ENCODE measurements at places on chromosomes 5 and 9. TPM values are rescaled to one million over a fixed set of nuclear protein-coding genes. Genes with fewer than 3 reads are reported as not detected.

The DOCK8 gene
- total RNA-seq: 121 TPM

The ZBTB26 gene
- 8.9 TPM for total RNA-seq

The OLFML2A gene
- not detected for total RNA-seq

The EQTN gene
- total RNA-seq: not detected

The TCF7 gene
- total RNA-seq: 113 TPM

The ANKRD31 gene
- total RNA-seq: 0.47 TPM

The IFNK gene
- not detected for total RNA-seq

The PGM5 gene
- not detected for total RNA-seq

The FOXD4L3 gene
- total RNA-seq: not detected

The PCDHAC1 gene
- total RNA-seq: not detected

The GCNT4 gene
- 0.70 TPM for total RNA-seq

The NR2F1-AS1 gene
- total RNA-seq: not detected

The CETN3 gene
- total RNA-seq: 39.4 TPM

The PDE8B gene
- total RNA-seq: 0.17 TPM

The STPG3 gene
- total RNA-seq: 0.99 TPM

The HMGCR gene
- total RNA-seq: 99.9 TPM

The SLC6A18 gene
- not detected for total RNA-seq

The CYLC2 gene
- not detected for total RNA-seq

The SLC25A48 gene
- not detected for total RNA-seq

The CAMK4 gene
- total RNA-seq: 47.7 TPM

- no peak for DNase-seq
Observed at GRCh38 chr9:38059233-38059936, 9.6 kb downstream of the SHB start.

- no peak for DNase-seq
Observed at GRCh38 chr5:130978475-130978874, 186.6 kb downstream of the HINT1 start.

DNA sequence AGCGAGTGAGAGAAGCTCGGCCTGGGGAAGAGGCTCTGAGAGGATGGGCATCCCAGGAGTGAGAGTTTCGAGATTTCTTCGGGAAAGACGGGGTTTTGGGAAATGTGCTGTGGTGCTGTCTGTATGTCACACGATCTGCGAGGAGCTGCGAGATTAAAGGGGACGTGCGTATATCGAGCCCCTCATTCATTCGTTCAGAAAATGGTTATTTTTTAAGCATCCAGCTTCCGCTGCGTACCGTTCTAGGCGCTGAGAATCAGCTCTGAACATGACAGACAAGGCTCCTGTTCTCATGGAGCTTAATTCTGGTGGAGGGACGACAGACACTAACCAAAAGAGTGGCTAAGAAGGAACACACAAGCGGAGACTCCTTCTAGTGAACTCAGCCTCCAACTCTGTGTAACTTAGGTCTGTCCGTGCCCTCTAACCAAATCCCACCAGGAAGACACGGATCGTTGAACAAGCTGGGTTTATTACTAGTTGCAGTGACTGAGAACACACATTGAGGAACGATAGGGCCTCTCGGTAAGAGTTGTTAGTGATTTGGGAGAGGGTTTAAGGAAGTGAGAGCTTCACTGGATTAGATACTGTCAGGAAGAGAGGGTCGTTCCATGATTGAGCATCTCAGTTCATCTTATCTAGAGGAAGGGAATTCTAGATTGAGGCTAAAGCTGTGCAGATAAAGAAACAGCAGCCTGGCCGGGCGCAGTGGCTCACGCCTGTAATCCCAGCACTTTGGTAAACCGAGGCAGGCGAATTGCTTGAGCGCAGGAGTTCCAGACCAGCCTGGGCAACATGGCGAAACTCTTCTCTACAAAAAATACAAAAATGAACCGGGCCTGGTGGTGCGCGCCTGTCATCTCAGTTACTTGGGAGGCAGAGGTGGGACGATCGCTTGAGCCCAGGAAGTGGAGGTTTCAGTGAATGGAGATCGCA is 1.0 kb upstream of the FBXW11 start:
- no peak for DNase-seq

GRCh38 chr9:7862170-7862569 is 62.6 kb upstream of the DMAC1 start:
- DNase-seq: peak; percentile 22

DNA sequence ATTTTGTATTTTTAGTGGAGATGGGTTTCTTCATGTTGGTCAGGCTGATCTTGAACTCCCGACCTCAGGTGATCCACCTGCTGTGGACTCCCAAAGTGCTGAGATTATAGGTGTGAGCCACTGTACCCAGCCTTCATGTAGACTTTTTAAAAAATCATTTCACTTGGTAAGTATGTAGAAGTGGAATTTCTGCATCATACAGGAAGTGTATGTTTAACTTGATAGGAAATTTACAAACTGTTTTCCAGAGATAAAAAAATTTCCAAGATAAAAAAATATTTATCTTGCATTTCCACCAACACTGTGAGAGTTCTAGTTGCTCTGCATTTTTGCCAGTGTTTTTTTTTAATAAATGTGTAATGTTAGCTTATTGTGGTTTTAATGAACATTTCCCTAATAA is 155.8 kb downstream of the ZNF608 start:
- no peak for DNase-seq

DNA sequence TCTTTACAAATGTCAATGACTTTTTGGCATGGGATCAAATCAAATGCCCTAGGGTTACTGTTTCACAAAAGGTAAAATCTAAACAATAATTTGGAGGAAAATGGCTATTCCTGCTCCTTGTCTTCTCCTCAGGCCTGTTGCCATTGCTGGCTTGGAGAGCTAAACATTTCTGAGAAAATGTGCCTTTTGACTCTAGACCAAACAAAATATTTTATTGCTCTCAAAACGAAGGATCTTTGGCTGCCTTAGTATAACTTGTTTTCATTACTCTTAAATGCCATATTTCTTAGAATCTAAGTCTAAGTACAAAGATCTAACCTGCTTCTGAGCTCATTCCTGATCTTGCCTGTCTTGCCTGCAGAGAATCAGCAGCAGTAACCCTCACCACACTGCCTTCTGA is 116.6 kb downstream of the MUSK start:
- no peak for DNase-seq

- DNase-seq: no peak
Observed at GRCh38 chr5:5165541-5166002, 25.4 kb downstream of the ADAMTS16 start.

- DNase-seq: no peak
Observed at GRCh38 chr9:114176624-114177291, 21.4 kb downstream of the COL27A1 start.

GRCh38 chr5:127696683-127697082 is 6.5 kb upstream of the CCDC192 start:
- DNase-seq: no peak

DNA sequence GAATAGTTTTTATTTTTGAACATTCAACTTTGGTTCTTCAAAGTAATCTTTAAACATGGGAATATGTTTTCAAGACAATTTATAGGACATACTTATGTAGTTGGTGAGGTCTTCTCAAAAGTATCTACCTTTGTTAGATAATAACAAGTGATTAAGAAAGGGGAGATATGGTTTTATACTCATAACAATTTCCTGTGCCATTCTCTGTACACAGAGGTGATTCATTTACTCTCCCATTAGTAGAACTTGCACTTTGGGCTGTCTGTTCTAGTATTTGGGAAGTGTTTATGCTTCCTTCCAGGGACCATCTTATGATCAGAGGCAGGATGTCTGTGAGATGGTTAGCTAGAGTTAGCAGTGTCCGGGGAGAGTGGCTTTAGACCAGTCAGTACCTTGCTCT is 15.2 kb downstream of the LSM11 start:
- no peak for DNase-seq

GRCh38 chr9:108282872-108283271 is 572.9 kb downstream of the ACTL7B start:
- DNase-seq: no peak

DNA sequence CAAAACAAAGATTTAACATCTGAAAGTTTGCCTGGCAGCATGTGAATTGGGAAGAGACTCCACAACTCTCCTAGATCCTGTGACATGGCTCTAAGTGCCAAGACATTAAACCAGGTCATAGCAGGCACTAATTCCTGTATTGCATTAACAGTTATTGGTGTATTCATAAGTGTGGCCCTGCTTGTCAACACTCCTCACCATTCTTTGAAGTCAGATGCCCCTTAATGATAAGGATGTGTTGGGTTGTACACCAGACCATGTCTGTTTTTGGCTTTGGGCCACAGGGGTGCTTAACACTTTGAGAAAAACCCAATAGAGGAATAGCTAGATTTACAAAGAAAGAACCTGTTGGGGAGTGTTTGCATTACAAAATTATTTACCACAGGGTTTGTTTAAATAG is 43.4 kb upstream of the PDE8B start:
- no peak for DNase-seq

- DNase-seq: no peak
Observed at GRCh38 chr9:15268317-15268716, 38.7 kb downstream of the TTC39B start.

DNA sequence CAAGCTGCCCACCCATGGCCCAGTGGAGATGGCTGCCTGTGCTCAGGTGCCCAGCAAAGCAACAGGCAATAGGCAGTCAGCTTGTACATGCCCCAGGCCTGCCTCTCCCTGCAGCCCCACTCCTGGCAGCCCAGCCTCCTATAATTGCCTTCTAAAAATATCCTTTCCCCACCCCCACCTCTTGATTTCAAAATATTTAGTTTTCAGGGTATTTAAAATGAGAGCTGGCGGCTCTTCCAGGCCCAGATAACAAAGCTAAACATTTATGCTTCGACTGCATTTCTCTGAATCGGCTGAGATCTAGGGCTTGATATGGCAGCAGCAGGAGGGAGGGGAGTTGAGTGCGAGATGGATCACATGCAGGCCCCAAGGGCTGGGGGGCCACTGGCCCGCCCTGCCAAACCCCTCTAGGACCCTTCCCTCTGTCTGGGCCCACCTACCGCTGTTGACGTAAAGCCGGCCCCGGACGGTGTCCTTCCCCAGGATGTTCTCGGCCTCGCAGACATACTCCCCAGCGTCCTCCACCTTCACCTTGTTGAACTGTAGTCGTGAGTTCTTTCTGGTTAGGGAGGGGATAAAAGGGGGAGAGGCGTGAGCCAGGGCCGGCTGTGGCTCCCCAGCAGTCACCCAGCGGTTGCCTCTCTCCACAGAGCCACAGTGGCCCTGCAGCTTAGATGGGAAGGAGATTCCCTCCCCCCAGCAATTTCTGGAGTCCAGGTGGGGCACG is 85.0 kb downstream of the PSD2 start:
- no peak for DNase-seq

- DNase-seq: no peak
Observed at GRCh38 chr5:174725261-174725990, 1.0 kb downstream of the MSX2 start.

DNA sequence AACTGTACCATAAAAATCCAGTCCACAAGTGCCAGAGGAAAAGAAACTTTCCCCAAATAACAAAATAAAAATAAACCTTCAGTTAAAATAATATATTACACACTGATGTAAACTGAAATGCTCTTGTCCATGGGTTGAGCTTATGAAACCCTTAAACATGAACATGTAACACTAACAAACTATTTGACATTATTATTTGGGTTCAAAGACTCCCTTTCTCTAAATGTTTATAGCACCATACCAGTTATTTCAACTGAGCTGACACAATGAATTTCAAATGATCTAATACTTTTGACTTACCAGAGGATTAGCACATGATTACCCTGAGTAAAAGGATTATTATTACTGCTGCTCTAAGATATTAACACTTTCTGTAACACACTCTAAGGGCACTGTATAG is 251.1 kb downstream of the BNC2 start:
- DNase-seq: no peak

- peak; percentile 73 for DNase-seq
Observed at GRCh38 chr5:16160706-16161105, 18.9 kb downstream of the MARCHF11 start.

All from activated CD4-positive, alpha-beta T cell treated with anti-CD3 and anti-CD28 coated beads, Interleukin-2, amount 10 ng/mL, durations not matched to agents 24 days and 14 days (primary cell).